Osteoblast (primary cell): ENCODE measurements at places on chromosomes 3 and 15. TPM values are rescaled to one million over a fixed set of nuclear protein-coding genes. Genes with fewer than 3 reads are reported as not detected.

The HIGD2B gene
- under 0.01 TPM in 1 of 2 replicates, not detected in the other for total RNA-seq

- DNase-seq, result no peak
These were observed 19.6 kb downstream of the GALK2 start for GRCh38 chr15:49189631-49190030.

The GOLGA6C gene
- total RNA-seq, result not detected in 2 replicates

DNA sequence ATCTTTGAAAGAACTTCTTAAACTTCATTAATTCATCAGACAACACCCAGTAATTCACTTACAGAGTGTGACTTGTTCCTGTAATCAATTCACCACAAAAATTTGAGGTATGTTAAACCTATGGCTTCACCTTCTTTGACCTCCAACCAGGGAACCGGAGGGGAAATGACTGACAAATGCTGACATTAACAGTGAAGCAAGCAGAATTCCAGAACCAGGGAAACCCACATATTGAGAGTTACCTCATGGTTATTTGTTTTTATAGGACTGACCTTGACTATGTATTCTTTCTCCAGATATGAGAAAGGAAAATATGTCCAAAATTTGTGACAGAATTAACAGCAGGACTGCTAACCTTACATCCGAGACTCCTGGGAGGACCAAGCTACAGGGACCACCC is 2.7 kb downstream of the P3H2 start:
- no peak for DNase-seq

The STT3B gene
- total RNA-seq, result 216 and 247 TPM in 2 replicates

DNA sequence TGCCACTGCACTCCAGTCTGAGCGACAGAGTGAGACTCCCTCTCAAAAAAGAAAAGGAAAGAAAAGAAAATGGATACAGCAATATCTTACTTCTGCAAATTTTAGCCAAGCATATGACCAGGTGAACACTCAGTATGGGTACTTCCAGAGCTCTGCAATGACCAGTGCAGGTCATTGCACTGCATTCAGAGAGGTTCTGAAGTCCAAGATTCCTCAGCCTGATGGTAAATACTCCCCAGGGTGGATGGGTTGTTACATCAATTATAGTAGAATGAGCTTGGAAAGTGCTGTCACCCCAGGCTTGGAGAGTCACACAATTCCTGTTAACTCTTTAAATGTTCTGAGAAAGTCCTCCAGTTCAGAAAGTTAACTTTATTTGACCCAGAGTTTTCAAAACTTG is 103.7 kb downstream of the RPLP1 start:
- no peak for DNase-seq

DNA sequence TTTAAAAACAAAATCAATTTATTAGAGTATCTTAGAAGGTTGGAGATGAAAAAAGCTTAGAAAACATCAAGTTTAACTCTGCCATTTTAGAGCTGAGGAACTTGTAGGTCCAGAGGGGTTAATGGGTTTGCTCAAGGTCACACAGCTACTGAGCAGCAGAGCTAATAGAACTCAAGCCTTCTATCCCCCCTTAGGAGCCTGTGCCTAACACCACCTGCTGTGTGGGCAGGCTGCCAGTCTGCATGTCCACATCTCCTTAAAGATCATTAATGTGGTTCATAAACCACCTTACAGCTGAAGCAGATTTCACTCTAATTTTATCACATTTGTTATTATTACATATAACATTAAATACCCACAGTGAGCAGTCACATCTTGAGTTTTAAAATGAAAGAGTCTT is 14.1 kb upstream of the SLC35G2 start:
- no peak for DNase-seq

The IMPG2 gene
- total RNA-seq, result 0.29 and 0.36 TPM in 2 replicates

DNA sequence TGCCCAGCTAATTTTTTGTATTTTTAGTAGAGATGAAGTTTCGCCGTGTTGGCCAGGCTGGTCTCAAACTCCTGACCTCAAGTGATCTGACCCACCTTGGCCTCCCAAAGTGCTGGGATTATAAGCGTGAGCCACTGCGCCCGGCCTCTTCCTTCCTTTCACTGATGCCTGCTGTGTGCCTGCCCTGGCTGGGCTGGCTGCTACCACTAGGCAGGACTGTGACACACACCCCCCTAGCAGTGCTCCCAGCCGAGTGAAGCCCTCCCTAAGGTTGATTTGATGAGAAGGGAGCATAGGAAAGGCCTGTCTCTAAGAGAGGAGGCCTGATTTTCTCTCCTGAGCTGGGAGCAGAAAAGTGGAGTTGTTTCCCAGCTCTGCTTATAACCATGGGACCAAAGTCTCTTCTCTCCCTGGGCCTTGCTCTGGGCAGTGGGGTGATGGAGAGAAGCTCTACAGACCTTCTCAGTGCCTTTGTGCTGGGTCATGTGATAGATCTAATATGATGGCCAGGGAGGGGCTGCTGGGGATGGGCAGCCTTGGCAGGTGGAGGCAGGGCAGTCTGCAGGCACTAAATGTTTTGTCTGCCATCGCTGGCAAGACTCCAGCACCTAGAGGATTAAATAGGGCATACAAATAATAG is 20.1 kb upstream of the SFMBT1 start:
- DNase-seq, result no peak

- no peak for DNase-seq
These were observed 623.3 kb downstream of the PDCD6IP start for GRCh38 chr3:34421762-34422161.

DNA sequence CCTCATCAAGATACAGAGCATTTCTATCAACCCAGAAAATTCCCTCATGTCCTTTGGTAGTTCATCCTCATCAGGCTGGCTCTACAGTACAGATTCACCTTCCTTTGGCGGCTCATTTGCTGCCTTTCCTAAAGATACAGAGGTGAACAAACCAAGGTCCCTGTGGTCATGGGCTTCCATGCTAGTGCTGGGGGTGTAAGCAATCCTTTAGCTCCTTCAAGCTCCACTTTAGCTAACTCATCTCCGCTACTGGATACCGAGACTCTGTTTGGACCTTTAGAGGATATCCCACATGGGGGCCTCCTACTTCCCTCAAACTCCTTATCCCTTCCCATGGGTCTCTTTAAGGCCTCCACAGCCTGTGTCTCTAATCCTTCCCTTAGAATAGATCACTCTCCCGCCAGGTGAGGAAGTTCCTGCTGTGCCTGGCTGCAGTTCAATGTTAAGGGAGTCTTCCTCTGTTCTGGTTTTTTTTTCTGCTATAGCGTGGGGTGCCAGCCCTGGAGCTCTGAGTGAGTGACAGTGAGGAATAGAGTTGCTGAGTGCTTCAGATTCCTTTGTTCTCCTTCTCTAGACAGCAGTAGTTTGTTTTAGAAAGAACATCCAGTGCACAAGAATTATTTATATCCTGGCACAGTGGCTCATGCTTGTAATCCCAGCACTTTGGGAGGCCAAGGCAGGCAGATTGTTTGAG is 30.7 kb downstream of the CLEC3B start:
- no peak for DNase-seq

- no peak for DNase-seq
These were observed 31.9 kb upstream of the THSD4 start for GRCh38 chr15:71083349-71083748.

DNA sequence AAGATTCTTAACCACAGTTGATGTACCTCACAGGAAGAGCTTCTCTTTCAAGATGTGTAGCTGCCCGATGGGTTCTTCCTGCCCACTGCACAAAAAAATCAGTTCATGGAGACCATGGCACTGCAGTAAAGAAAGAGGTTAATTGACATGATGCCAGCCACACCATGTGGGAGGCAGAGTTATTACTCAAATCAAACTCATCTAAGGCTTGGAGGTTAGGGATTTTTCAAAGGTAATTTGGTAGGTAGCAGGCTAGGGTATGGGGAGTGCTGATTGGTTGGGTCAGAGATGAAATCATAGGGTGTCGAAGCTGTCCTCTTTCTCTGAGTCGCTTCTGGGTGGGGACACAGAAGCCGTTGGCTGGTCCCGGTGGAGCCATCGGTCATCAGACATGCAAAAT is 57.4 kb upstream of the BDH1 start:
- DNase-seq, result no peak

DNA sequence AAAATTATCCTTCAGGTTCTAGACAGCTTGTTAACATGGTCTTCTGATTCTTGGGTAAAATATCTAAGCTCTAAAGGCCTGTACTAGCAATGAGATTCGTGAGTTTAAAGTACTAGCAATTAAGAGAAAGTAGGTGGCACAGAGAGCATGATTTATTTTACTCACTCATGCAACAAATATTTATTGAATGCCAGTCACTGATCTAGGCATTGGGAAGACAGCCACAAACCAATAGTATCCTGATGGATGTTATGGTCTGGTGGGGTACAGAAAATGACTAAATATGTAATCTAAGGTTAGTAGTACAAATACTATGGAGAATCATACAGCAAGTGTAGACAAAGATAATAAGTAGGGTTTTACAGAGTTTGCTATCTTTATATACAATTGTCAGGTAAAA is 751.3 kb downstream of the ZNF385D start:
- no peak for DNase-seq
